AG04450 (cell line): ENCODE measurements at places on chromosomes 16 and 17.

DNA sequence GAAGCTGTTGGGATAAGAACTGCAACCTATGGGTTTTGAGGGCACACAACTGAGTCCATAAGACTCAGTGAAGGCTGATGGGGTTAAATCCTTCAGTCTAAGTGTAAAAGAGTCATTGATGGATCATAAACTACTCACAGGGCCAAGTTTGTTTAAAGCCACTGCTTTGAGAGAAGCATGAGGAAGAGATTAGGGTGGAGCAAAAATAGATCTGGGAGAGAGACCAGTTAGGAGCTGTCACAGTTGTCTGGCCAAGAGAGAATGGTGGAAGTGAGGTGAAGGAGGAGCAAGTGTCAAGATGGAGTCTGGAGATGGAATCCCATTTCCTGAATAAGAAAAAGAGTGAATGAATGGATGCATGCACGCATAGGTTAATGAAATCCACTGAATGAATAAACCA lies 379.1 kb upstream of the CDH11 start:
- no peak for DNase-seq

DNA sequence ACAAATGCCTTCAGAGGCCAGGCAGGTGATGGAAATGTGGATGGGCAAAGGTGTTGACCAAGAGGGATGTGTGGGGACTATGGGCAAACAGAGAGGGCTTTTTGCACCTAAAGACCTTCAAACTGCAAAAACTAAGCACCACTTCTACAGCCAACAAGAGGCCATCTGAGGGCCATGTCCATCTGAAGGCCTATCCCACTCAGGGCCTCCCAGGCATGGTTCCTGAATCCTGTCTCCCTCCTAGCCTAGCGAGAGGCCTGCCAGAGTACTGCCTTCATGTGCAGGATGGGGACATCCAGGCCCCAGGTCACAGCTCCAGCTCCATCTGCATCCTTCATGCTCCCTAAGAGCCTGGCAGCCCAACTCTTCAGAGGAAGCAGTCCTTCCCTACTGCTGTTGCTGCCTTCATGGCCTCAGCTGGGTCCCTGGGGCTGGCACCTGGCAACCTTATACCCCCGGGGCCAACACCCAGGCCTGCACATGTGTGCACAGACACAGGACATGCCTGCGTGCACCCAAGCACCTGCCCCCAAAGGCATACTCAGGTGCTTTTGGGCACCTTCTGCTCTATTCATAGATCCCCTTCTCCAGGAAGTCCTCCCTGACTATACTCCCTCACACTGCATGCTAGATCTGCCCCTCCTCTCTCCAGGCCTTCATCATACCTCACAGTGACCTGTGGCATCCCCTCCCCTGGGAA lies 95.2 kb downstream of the C16orf78 start:
- DNase-seq, result no peak

DNA sequence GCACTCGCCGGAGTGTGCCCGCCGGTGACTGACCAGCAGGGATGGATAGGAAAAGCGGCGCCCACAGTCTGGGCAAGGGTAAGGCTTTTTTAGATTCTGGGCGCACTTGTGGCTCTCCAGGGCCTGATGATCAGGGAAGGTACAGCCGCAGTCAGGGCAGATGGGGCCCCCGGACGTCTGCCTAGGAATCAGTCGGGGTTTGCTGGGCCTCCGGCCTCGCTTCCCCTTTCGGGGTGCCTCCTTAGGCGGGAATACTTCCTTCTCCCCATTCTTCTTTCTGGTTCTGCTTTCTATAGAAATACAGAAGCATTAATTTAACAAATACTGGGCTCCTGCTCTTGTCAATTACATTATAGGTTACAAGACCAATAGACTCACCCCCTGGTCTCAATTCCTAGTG lies 5.0 kb downstream of the ZNF689 start:
- no peak for DNase-seq

DNA sequence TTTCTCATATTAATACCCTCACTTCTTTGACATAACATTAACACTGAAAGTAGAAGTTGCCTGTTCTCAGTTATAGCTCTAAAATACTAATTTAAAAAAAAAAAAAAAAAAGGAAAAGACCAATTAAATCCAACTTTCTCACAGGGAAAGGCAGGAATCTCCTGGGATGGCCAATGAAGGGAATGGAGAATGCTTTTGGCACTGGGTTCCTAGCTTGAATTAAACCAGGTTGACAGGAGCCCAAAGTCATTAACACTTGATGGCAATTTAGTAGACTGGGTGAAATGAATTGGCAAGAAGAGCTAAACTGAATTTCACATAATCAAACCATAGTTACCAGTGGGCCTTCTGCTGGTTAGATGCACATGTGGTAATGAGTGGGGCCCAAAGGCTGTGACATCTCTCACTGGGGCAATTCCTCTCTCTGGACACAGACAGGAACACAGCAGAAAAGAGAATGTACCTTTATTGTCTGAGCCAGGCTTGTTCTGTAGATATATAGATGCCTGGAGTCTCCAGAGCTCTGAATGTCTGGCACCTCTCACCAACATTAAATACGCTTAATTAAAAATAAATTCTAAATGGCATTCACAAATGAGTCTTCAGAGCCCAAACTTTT lies 37.6 kb downstream of the NXPH3 start:
- no peak for DNase-seq

- DNase-seq, result no peak
Measured at GRCh38 chr16:88769617-88770460, 15.2 kb downstream of the PIEZO1 start.

DNA sequence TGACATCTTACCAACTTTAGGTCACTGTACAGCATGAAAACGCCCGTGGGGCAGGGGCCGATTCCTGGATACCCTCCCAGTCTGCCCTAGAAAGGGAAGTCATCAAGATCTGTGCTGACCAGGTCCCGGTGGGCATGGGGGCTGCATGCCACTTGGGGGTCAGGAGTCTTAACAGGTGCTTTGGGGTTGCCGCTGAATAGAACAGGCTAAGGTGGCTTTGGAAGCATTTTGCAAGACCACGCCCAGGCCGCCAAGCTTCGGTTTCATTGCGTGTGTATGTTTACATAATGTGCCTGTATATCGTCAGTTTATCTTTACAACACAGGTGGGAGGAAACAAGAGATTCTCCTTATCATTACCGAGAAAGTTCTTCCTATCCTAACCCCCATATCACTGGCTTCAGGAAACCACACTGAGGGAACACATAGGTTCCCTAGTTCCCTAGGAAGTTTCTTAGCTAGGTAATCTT lies 13.3 kb upstream of the USP36 start:
- no peak for DNase-seq

DNA sequence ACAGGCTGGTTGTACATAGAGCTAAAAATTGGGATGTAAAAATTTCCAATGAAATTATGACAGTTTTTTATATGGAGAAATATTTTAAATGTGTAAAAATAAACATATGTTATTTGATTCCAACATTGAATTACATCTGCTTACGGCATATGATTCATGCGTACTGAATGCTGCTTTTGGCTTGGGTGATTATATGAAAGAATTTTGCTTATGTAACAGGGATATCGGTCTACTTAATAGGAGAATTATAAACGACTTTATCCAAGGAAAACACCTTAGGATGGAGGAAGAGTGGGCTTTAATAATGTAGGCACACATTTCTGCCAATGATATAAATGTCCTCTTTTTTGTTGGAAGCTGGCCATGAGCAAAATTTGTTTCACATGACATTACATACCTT lies 197.3 kb upstream of the GOT2 start:
- DNase-seq, result no peak

DNA sequence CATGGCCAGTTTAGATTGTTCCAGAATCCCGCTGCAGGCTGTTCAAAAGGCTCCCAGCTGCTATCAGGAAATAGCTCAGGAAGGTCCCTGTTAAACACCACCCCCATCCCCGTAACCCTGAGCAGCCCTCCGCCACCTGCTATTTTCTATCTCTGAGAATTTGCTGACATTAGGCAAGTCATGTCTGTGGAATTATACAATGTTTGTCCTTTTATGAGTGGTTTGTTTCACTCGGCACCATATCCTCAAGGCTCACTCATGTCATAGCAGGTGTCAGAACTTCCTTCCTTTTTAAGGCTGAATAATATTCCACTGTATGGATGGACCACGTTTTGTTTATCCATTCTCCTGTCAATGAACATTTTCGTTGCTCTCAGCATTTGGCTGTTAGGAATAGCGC lies 164.3 kb upstream of the FOXF1 start:
- DNase-seq, result no peak

GRCh38 chr17:1629504-1630310 lies 1.1 kb upstream of the SLC43A2 start:
- DNase-seq, result no peak

DNA sequence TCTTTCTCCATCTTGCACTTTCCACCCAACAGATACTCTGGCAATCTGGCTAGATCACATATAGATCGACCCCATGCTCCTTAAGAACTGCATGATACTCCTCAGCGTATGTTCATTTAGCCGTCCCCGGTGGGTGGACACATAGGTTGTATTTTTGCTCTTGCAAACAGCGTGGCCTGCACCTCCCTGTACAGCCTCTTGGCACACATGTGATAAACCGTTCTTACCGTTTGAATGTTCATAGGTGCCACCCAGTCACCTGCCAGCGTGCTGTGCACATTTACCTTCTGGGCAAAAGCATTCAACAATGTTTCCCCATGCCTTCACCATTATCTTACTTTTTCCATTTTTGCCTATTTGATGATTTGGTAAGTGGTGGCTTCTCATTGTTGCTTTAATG lies 6.2 kb downstream of the TNP2 start:
- no peak for DNase-seq

DNA sequence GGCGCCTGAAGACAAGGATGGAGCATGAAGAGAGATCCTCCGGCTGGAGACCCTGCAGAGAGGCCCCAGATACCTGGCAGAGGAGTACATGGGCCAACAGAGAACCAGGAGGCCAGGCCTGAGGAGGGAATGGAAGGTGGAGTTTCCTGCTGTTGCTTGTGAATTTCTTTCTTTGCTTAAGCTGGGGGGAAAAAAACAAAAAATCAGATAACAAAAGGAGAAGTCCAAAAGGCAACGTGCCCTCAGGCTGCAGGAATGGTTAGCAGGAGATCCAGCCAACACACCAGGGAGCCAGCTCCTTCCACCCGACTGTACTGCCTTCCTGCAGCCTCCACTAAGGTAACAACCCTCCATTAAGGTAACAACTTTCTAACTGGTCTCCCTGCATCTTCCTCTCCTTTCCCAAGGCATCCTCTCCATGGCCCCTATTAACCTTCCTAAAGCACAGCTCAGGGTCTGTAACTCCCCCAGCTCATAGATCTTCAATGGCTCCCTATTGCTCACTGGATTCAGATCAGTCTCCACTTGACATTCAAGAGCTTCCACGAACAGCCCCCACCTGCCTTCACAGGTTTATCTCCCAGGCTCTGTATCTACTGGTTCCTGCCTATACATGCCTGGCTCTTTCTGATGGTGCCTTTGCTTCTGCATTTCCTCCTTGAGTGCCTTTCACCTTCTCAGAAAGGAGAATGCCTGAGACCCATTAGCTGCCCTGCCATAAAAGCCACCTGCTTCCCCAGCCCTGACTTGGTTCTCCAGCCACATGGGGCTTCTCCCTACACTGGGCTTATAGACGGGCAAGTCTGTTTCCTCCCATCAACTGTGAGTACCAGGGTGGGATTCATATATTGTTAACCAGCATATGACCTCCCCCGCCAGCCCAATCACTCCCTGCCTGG lies 725 bp upstream of the ARL5C start:
- DNase-seq, result no peak

GRCh38 chr16:89581045-89581695 lies 5.6 kb downstream of the CPNE7 start:
- DNase-seq, result peak; percentile 96

GRCh38 chr16:50386774-50387173 lies 18.0 kb upstream of the BRD7 start:
- no peak for DNase-seq

GRCh38 chr17:31397256-31397939 lies 5.9 kb downstream of the RAB11FIP4 start:
- DNase-seq, result no peak

DNA sequence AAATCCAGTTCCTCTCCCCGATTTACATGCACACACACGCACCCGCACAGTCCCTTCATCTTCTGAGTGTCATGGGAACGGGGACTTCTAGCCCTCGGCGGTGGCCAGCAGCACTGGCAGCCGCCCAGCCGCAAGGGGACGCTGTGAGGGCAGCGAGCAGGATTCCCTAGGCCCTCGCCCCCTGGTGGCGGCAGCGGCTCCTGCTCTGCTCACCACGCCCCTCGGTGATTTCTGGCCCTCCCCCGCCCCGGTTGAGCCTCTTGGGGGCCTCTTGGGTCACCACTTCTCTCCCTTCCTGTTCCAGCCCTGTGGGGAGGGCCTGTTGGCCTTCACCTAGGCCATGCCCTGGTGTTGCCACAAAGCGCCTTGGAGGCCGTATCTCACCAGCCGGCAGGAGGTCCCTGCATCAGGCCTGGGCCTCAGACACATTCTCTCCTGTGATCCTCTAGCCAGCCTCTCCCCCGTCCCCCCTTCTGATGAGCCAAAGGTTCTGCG lies 75.2 kb upstream of the KSR1 start:
- DNase-seq, result no peak

DNA sequence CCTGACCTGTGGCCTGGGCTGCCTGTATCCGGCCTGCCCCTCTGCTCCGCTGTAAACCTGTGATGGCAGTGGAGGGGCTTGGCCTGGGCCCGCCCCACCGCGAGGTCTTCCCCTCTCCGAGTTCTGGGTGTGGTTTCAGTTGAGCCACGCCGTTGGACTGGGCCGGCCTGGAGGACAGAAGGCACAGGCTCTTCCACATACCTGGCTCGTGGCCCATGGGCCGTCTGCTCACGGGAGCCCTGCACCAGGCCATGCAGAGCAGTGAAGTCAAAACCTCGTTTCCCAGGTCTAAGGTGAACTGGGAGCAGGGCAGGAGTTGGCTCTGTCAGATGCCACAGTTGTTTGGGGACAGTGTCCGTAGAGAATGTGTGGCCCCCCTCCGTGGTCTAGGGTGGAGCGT lies 5.6 kb upstream of the RNPS1 start:
- no peak for DNase-seq

DNA sequence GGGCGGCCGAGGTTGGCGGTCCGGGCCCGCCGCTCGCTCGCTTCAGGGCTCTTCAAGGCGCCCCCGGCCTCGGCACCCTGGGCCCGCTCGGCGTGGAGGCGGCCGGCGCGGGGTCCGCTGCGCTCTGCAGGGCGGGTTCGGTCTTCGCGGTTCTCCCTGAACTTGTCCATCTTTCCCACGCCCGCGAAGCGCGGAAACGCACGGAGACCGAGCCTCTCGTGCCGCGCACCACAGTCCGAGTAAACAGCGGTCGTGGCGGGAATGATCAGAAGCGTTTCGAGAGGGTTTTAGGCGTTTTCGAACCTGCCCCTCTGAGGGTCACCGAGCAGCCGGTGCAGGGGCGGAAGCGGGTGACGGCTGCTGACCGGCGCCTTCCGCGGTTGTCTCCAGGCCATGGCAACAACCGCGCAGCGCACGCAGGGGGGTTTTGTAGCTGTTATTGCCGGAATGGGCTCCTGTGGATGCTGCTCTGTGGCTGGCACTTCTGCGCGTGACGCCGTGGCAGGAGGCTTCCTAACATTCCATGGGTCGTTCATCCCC lies 414 bp downstream of the NARF start:
- no peak for DNase-seq

- peak; percentile 74 for DNase-seq
Measured at GRCh38 chr17:47305302-47305923, 18.3 kb upstream of the EFCAB13 start.
